Stimulated activated CD8-positive, alpha-beta memory T cell treated with anti-CD3 and anti-CD28 coated beads, Interleukin-7, amount 100 ng/mL, for 4 hours (primary cell): ENCODE measurements at places on chromosomes 6 and 20.

DNA sequence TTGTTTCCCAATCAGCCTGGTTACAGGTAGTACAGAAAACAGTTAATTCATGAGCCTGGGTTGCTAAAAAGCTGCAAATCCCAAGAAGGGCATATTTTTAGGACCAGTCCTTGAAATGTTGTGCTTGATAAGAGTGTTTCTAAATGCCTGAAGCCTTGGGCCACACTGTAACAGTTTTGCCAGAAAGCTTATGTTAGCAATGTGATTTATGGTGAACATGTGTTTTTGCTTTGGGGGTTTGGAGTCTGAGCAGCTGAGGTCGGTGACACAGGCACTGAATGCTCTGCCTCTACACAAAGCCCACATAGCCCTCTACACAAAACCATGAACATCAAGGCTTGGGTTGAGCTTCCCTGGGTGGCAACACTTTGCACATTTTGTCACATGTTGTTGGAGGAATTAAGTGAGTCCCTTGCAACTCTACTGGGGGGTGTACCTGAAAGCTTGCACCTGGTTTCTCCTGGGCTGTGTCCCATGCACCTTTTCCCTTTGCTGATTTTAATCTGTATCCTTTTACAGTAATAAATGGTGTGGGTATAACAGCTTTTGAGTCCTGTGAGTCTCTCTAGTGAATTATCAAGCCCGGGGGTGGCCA lies 22.2 kb downstream of the AHI1 start:
- DNase-seq, result no peak

DNA sequence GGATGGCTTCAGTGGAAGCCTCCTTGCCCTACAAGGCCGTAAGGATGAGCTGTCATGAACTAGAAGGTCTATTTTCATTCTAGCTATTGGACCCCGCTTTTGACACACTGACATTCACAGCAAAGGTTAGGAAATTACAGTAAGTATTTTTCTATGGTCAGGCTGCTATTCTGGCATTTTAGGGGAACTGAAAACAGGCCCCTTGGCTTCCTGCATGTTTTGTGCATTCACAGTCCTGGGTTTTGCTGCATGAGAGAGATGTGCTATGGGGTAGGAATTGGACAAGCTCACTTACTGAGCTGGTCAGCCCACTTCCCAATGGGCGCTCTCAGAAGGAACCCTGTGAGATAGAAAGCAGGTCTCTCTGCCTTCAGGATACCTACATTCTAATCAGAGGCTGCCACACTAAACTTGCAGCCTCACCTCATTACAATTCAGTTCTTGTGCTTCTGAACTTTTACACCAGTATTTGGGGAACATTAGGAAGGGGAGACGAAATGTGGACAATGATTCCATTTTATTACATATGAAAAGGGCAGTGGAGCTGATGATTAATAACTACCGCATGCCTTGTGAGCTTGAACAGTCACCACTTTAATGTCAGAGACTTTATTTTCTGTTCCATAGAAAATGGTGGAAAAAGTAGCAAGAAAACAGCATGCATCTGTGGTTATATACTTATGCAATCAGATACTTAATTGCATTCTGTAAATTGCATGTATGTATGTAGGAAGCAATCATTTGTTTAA lies 86.6 kb upstream of the TAB2 start:
- no peak for DNase-seq

DNA sequence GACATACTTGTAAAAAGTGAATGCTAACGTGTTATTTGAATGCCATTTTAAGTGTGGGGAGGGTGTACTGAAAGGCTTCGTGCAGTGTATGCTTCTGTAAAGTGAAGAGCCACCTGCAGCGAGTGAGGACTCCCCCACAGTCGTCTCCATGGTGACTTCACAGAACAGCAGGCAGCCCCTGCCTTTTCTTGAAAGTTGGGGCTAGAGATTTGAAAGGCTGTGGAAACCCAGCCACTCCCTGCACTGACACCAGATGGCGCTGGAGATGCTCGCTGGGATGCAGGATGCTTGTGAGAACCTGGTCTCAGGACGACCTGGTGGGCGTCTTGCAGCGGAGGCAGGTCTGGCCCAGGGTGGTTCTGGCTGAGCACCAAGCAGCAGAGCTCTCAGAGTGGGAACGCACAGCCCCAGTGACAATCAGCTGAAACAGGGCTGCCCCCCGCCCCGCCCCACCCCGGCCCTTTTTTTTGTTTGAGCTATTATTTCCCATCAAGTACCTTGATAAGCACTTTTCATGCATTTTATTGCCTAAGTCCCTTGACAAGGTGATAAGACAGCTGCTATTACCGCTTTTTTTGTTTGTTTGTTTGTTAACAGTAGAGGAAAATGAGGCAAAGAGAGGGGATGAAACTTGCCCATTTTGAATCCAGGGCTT lies 150.3 kb downstream of the SYCP2 start:
- DNase-seq, result no peak

DNA sequence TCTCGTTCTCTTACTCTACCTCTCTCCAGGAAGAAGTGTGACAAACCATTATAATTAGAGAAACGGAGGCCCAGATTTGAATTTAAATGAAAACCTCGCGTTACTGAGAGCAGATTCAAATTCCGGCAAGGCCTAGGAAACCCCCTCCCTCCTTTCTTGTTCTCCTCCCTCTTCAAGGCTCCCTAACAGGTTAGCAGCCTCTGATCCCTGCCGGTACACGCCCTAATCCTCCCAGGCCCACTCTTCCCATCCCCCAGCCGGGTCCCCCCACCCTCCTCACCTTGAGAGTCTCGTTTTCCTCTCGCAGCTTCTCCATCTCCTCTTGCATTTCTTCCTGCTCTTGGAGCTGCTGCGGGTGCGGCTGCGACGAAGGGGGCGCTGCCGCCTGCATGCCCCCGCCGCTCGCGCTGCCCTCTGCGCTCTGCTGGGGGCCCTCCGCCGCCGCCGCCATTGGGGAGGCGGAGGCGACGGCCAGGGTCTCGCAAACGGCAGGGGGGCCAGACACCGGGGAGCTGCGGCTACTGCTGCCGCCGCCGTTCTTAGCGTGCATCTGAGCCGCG lies 3.8 kb downstream of the MTCL3 start:
- DNase-seq, result peak; percentile 13

- no peak for DNase-seq
Observed at GRCh38 chr20:60667641-60668040, 584.4 kb upstream of the CDH4 start.
